Suppressor macrophage treated with lipopolysaccharide for 1 hour (primary cell): ENCODE measurements at places on chromosomes 7 and 10.

GRCh38 chr7:69765879-69766278 lies 167.6 kb downstream of the AUTS2 start:
- peak; percentile 24 for DNase-seq

DNA sequence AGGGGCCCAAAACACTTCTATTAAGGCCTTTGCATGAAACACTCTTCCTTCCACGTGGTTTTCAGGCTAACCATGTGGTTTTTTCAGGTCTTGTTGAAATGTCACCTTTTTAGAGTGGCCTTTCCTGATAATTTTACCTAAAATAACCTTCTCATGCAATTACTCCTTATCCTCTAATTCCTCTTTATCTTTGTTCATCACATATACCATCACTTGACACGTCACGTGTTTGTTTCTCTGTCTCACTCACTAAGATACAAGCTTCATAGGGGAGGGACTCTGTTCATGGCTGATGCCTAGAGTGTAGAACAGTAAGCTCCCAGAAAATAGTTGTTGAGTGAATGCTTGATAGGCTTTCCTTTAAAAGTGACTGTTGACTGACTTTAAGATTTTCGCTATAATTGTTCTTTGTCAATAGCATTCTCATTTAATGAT lies 63.7 kb downstream of the ST7 start:
- no peak for DNase-seq

GRCh38 chr7:107441581-107442422 lies 28.1 kb upstream of the GPR22 start:
- DNase-seq: no peak

DNA sequence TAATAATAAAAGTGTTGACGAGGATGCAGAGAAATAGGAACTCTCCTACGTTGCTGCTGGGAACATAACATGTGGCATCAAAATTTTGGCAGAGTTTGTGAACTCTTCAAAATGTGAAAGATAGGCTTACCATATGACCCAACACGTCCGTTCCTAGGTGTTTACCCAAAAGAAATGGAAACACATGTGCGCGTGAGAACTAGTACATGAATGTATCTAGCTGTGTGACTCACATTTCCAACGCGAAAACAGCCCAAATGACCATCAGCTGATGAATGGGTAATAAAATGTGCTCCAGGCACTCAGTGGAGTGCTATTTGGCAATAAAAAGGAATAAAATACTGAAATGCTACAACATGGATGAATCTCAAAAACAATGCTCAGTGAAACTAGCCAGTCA lies 10.4 kb upstream of the ELFN1 start:
- DNase-seq: no peak

DNA sequence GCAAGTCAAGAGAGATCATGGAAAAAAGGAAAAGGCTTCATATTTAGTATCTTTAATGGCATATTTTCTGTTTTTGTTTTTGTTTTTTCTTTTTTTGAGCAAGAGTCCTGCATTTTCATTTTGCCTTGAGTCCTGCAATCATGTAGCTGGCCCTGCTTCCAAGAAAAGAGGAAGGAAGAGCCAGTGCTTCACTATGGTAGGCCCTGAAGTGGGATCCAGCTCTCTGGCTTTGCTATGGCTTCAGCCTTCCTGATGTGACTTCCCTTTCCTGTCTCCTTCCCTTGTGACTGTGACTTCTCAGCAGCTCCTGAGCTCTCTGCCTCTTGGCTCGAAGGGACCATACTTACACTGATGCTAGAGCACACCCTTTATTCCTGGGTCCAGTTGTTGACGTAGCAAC lies 512.3 kb downstream of the INHBA start:
- peak; percentile 65 for DNase-seq

GRCh38 chr7:114151777-114152176 lies 233.0 kb upstream of the PPP1R3A start:
- no peak for DNase-seq

DNA sequence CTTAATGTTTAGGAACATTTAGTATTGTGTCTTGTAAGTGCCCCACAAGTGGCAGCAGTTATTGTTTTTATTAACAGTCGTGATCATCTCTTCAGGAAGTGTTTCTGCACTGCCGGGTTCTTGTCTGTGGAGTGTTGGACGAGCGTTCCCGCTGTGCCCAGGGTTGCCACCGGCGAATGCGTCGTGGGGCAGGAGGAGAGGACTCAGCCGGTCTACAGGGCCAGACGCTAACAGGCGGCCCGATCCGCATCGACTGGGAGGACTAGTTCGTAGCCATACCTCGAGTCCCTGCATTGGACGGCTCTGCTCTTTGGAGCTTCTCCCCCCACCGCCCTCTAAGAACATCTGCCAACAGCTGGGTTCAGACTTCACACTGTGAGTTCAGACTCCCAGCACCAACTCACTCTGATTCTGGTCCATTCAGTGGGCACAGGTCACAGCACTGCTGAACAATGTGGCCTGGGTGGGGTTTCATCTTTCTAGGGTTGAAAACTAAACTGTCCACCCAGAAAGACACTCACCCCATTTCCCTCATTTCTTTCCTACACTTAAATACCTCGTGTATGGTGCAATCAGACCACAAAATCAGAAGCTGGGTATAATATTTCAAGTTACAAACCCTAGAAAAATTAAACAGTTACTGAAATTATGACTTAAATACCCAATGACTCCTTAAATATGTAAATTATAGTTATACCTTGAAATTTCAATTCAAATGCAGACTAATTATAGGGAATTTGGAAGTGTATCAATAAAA lies 22.2 kb downstream of the PLA2G12B start:
- no peak for DNase-seq

GRCh38 chr7:157658851-157659412 lies 322.1 kb downstream of the DNAJB6 start:
- DNase-seq: no peak

DNA sequence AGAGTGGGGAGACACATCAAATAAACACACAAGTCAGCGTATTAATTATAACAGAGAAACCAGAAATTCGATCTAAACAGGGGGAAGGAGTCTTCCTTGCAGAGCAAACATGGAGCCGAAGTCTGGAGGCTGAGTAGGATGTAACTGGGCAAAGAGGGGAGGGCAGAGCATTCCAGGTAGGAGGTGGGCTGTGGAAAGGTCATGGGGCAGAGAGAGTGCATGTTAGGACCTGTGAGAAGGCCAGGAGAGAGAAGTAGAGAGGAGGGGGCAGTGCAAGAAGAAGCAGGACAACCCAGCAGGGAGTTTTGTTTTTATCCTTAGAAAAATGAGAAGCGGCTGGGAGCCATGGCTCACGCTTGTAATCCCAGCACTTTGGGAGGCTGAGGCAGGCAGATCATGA lies 130.8 kb upstream of the GPR26 start:
- DNase-seq: no peak

- DNase-seq: no peak
Measured at GRCh38 chr10:58300676-58301075, 31.7 kb downstream of the CISD1 start.

DNA sequence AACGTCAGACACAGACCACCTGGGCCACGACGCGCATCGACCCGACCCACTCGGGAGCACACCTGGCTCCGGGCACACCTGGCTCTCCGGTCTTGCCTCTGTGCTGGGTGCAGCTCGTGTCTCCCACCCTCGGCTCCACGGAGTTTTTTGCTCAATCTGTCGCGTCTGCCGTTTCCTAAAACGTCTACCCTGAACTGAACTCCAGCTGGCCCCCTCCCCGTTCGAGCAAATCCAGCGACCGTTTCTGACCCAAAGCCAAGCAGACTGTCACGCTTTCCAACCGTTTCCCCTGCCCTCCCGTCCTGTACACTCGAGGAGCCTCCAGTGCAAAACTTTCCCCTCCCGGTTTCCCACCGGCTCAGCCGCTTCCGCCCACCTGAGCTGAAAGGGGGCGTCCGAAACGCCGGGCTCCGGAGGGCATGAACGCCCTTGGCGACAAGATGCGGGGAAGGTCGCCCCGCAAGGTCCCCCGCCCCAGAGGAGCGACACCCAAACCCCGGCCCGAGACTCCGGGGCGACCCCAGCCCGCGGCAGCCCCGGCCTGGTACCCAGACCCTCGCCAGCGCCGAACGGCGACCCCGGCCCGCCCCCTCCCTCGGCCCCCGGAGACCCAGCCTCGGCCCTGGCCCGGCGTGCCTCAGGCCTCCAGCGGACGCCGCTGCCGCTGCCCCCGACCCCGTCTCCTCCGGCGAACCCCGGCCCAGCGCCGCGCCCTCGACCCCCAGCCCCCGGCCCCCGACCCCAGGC lies 557 bp downstream of the CYTH3 start:
- peak; percentile 42 for DNase-seq

DNA sequence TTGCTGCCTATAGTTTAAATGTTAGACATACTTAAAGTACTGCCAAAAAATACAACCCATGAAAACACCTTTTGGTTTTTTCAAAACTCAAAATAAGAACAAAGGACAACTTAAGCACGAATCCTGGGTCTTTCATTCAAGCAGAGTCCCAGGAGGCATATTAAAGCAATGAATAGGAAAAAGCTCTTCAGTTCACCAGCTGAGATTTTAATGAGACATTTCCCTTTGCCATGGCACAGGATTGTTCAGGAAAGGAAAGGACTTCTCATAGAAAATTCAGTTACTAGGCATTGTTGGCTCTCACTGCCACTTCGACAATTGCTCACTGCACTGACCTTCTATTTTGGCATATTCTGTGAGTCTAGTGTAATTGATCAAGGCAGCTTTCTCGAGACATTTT lies 133.5 kb upstream of the FEZF1 start:
- DNase-seq: no peak

GRCh38 chr10:34124522-34125035 lies 690.5 kb downstream of the PARD3 start:
- DNase-seq: no peak

- no peak for DNase-seq
Measured at GRCh38 chr10:18008986-18009385, 57.3 kb downstream of the SLC39A12 start.

DNA sequence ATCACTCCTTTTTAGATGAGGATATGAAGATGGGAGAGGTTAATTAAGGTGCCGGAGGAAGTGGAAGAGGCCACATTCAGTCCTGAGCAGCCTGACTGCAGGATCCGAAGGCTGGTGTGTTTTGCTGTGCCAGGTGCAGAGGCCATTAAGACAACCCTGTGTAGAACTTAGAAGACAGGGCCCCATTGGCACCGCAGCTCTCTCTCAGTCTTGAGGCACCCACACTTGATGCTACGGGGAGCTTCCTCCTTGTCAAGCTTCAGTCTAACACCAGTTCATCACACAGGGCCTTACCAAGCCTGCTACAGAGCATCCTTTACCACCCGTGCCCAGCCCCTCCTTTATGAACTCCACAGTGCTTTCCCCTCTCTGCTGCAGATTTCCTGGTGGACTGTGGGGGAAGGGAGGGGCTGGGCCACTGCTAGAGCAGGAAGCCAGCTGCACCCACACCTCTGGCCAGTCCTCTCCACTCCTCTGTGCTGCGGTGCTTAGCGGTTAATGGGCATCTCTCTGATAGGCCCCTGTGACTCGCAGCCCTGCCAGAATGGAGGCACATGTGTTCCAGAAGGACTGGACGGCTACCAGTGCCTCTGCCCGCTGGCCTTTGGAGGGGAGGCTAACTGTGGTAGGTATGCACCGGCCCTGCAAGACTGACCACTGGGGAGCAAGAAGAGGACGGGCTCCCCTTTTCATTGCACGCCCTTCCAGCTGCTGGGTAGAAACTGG lies 45.5 kb downstream of the VWA2 start:
- DNase-seq: no peak

DNA sequence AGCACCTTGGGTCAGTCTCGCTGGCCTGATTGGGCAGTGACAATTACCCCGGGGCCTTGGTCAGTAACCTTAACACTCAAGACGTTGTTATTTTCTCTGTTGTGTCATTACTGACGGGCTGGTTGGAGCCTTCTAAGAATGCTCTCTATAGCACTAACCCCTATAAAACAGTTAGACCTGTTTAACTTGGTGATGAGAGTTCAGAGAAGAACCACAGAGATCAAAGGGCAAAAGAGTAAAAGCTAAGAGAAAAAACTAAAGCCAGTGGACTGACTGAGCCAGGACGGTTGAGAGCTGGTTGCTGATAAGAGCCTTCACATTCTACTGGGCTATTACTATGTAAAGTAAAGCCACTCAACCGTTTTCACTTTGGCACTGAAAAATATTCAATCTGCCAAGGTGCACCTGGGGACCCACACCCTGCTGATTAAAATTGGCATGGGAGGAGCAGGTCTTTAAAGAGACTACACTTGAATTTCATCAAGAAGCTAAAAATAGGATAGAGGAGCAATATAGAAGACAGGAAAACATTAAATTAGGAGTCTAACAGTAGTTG lies 13.6 kb upstream of the ITGB1 start:
- no peak for DNase-seq
